Stimulated activated CD4-positive, alpha-beta T cell treated with anti-CD3 and anti-CD28 coated beads, TNF-alpha, amount 100 ng/mL, for 1 hour (primary cell): ENCODE measurements at places on chromosomes 6 and 20.

GRCh38 chr20:50026746-50027575 lies 44.2 kb downstream of the SNAI1 start:
- no peak for DNase-seq

GRCh38 chr6:140554421-140554820 lies 1180.0 kb upstream of the CITED2 start:
- no peak for DNase-seq

GRCh38 chr6:159876242-159876641 lies 14.5 kb upstream of the MAS1 start:
- no peak for DNase-seq

DNA sequence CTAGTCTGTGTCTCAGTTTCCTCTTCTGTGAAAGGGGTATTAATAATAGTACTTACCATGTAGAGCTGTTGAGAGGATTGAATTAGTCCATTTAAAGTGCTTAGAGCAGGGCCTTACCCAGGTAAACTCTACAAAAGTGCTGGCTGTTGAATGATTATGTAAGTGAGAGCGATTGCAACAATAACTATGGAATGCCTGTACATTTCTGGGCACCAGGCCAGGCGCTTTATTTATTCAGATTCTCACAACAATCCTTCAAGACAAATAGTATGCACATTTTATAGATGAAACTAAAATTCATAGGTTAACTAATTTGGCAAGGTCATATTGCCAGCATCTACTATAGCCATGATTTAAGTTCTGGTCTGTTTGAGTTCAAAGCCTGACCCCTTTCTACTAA lies 78.3 kb upstream of the MMS22L start:
- no peak for DNase-seq

DNA sequence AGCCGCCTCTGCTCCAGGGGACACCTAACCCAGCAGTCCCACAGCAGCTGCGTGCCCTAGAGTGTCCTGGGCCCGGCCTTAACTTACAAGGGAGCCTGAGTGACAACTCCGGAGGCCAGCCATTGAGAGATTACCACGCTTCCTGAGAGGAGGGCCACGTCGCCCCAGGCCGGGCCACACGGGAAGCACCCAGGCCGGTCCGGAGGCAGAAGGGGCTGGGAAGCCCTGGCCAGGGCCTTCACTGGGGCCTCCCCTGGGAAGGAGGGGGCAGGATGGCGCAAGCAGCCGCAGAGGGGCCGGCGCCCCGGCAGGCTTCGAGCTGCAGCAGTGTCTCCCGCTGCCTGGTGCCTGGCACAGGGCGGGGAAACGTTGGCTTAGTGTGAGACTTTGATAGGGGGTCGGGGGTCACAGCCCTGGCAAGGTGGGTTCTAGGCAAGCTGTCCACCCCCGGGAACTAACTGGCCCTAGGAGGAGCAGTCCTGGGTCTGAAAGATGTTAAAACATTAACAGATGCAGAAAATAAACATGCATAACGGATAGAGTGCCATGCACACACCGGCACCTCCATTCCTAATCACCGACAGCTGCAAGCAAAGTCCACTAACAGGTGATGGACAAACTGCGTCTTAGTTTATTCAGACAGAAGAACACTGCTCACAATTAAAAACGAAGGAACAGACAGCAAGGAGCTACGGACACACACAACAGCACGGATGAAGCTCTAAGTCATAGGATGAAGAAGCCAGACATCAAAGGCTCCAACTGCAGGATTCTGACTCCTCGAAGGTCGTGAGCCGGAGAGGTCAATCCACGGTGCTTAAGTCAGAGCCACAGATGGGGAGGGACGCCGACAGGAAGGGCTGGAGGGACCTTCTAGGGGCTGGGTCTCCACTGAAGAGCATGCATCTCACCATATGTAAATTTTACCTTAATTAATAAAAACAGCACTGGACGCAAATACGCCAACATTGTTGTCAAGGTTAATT lies 17.4 kb downstream of the CHRNA4 start:
- DNase-seq, result no peak

DNA sequence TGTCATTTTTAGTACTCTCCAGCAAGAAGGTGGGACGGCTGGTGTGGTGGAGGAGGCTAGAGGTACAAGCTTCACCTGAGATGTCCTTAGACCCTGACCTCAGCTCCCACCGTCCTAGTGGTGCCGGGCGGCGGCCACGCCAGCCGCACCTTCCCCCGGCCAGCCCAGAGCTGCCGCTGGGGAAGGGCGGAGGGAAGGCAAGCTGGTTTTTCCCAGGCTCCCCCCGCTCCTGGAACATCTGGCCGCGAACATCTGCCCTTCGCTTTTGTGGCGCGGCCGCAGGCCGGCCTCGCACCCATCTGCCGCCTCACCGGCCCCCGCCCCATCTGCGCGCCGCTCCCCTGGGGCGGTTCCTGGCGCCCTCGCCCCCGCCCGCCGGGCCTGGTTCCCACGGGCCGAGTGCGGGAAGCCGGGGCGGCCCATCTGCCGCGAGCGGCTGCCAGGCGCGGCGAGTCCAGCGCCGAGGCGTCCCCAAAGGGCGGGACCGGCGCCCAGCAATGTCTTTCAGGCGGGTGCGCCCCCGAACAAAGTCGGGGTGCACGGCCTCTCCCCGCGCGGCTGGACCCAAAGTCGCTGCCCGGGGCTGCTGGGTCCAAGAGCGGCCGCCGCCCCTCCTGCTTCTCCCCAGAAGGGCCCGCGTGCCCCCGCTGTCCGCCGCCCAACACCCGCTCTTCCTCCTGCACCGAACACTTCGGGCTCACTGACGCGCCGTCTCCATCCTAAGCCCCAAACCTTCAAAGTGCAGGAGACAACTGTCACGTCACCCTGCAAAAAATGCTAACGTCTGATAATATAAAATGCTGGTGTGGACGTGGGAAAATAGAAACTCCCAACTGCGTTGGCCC lies 17.3 kb upstream of the ID1 start:
- no peak for DNase-seq

GRCh38 chr6:753486-753885 lies 60.5 kb upstream of the EXOC2 start:
- DNase-seq, result no peak

DNA sequence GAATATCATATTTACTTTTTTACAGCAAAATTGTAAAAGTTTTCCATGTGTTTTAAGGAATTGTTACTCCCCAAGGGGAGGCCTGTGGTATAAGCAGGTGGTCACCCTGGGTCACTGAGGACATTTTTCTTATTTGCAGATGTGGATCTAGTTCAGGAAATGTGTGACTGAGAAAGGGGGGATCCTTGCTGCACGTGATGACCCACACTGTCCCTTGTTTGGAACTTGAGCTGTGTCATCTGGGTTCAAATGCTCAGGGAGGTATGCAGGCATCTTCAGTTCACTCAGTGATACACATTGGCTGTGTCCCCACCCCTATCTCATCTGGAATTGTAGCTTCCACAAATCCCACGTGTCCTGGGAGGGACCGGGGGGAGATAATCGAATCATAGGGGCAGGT lies 431.9 kb upstream of the CDH4 start:
- no peak for DNase-seq

DNA sequence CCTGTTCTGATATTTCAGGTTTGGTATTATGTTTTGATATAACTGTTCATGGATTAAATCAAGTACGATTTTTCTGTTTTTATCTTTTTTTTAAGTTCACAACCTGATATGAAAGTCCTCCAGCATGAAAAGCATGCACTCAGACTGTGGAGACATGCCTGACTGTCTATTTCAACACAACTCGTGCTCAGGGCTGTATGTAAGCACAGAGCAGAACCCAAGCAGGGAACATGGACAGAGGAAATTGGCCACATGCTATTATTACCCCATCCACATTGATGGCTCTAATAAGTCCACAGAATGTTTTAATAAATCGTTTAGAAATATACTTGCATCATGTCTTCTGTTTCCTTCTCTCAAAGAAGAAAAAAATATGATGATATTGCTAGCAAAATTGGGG lies 730.4 kb downstream of the C6orf118 start:
- DNase-seq, result no peak

- DNase-seq, result no peak
Observed at GRCh38 chr6:165249808-165250207, 59.6 kb downstream of the C6orf118 start.

DNA sequence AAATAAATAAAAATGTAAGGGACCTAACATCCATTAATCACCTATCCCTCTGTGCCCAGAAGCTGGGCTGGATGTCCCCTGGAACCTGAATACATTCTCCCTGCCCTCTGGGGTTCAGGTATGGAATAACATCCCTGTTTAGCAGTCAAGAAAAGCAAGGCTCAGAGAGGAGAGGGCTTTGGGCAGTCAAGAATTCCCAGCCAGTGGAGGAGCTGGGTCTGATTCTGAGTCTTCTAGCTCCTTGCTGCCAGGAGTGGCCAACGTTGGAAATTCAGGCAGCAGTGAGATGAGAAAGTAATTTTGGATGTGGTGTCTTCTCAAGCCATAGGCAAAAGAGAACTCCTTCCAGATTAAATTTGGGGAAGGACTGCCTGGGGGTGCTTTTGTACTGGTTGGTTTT lies 42.6 kb upstream of the ZNFX1 start:
- DNase-seq, result no peak

- no peak for DNase-seq
Observed at GRCh38 chr6:48714699-48715098, 603.7 kb upstream of the PTCHD4 start.

DNA sequence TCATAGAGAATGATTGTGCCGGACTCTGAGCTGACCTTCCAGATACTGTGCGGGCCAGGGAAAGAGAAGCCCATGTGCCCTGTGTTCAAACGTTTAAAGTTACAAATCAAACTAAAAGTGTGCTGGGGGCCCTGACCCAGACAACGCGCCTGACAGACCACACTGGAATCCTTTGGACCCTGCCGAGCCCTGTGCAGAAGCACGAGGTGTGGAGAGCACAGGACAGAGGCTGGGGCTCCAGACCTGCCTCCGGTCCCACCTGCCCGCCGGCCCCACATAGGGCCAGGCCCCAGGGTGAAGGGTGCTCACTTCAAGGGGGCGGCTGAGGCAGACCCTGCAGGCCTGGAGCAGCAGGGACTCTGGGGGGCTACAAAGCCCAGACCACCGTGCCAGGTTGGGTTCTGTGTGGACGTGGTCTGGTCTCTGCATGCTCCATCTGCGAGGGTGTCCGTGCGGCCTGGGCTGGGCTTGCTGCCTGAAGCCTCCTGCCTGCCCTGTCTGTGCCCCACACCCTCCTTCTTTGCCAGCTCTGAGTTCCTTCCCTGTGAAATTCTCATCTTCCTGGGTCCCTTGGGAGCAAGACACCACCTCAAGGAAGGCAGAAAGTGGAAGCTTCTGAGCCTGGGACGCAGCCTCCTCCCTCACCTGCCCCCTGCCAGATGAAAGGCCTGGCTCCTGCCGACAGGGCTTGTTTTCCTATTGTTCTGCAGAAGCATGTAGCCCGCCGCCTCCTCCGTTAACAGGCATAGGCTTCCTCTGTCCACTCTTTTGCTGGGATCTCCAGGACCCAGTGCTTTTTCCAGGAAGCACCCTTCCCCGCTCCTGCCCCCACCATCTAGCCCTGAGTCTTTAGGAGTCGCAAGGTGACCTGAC lies 186.2 kb downstream of the ERMARD start:
- no peak for DNase-seq

GRCh38 chr6:167957626-167958025 lies 39.8 kb upstream of the KIF25 start:
- DNase-seq, result no peak

GRCh38 chr20:64113796-64114355 lies 6.5 kb upstream of the NPBWR2 start:
- no peak for DNase-seq

DNA sequence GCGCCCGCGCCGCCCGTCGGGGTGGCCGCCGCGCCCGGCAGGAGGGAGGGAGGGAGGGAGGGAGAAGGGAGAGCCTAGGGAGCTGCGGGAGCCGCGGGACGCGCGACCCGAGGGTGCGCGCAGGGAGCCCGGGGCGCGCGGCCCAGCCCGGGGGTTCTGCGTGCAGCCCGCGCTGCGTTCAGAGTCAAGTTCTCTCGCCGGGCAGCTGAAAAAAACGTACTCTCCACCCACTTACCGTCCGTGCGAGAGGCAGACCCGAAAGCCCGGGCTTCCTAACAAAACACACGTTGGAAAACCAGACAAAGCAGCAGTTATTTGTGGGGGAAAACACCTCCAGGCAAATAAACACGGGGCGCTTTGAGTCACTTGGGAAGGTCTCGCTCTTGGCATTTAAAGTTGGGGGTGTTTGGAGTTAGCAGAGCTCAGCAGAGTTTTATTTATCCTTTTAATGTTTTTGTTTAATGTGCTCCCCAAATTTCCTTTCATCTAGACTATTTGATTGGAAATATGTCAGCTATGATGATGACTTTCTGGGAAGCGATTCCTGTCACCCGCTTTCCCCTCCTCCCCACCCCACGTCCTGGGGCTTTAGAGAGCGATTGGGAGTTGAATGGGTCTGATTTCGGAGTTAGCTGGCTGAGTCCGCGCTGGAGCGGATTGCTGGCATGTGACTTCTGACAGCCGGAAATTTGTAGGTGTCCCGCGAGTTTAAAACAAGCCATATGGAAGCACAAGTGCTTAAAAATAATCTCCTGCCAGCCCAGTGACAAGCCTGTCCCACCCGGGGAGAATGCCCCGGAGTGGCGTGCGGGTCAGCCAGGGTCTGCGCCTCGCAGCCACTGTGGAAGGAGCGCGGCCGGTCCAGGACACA lies 1.1 kb downstream of the ESR1 start:
- DNase-seq, result no peak

DNA sequence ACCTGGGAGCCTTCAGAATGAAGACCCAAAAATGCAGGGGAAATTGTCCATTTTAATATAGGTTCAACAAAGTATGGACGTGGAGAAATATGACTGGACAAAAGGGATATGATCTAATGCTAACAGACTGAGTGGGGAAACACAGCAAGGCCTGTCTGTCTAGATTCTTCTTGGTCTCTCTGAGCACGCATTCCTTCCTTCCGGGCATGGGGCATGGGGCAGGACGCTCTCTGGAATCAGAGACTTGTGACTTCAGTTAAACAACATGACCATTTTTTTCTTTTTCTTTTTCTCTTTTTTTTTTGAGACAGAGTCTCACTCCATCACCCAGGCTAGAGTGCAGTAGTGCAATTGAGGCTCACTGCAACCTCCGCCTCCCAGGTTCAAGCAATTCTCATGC lies 31.9 kb downstream of the ZBTB2 start:
- no peak for DNase-seq

GRCh38 chr6:6543181-6543879 lies 45.2 kb upstream of the LY86 start:
- no peak for DNase-seq

GRCh38 chr6:96563853-96564252 lies 925 bp downstream of the FHL5 start:
- no peak for DNase-seq

- no peak for DNase-seq
Observed at GRCh38 chr6:130037207-130037811, 18.9 kb downstream of the L3MBTL3 start.
